Thyroid gland (tissue), 4 donors: ENCODE measurements at places on chromosomes 7 and 10. TPM values are rescaled to one million over a fixed set of nuclear protein-coding genes. Genes with fewer than 3 reads are reported as not detected.

The FAM13C gene
- 14.4 TPM for total RNA-seq

The MYO1G gene
- total RNA-seq, result 0.78 TPM

The SPDYE9 gene
- not detected for total RNA-seq

The FZD8 gene
- total RNA-seq, result 18.6 TPM

The CAMK1D gene
- total RNA-seq, result 29.6 TPM

The VPS50 gene
- total RNA-seq, result 41.1 TPM

The GHRHR gene
- not detected for total RNA-seq

The ACHE gene
- 1.6 TPM for total RNA-seq

The NODAL gene
- total RNA-seq, result not detected

The AGBL3 gene
- 3.6 TPM for total RNA-seq

The LOXL4 gene
- 15.2 TPM for total RNA-seq

The PMS2 gene
- 17.9 TPM for total RNA-seq

The PPP1R3C gene
- 2.1 TPM for total RNA-seq

The GPER1 gene
- 12.5 TPM for total RNA-seq
